ENCODE measurements at places on chromosomes 16 and 17. TPM values are rescaled to one million over a fixed set of nuclear protein-coding genes. Genes with fewer than 3 reads are reported as not detected.

DNA sequence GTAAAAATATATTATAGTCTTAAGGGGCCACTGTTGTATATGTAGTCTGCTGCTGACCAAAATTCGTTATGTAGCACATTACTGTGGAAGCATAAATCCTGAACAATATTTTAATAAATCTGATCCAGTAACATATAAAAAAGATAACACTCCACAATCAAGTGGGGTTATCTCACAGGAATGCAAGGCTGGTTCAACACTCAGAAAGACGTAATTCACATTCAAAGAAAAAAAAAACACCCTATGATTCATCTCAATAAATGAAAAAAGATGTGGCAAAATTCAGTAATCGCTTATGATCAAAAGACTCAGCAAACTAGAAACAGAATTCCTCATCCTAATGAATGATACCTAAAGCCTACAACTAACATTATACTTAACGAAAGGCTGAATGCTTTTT, 47.8 kb downstream of the CREBBP start:
- DNase-seq: no peak

GRCh38 chr16:30379158-30379783, 3.1 kb downstream of the SEPTIN1 start:
- no peak for DNase-seq

- DNase-seq: no peak
Observed at GRCh38 chr17:62925267-62925836, 40.7 kb upstream of the TANC2 start.

DNA sequence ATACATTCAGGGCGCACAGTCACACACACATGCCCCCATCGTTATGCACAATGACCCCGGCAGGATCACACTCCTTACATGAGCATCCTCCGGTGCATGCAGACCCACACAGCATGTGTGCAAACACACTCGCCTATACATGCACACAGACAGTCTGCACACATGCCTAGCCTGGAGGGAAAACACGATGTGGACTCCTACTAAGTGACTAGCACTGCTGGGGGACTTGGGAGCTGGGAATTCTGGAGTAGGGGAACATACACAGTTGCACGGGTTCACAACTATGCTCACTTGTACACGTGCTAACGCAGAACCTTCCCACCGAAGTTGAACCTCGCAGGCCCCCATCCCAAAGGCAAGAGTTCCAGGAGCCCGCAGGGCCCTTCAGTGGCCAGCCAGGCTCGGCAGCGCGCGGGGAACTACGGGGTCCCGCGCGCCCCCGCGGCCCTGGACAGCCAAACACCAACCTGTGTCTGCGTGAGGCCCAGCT, 2.0 kb downstream of the DLX3 start:
- DNase-seq: no peak

DNA sequence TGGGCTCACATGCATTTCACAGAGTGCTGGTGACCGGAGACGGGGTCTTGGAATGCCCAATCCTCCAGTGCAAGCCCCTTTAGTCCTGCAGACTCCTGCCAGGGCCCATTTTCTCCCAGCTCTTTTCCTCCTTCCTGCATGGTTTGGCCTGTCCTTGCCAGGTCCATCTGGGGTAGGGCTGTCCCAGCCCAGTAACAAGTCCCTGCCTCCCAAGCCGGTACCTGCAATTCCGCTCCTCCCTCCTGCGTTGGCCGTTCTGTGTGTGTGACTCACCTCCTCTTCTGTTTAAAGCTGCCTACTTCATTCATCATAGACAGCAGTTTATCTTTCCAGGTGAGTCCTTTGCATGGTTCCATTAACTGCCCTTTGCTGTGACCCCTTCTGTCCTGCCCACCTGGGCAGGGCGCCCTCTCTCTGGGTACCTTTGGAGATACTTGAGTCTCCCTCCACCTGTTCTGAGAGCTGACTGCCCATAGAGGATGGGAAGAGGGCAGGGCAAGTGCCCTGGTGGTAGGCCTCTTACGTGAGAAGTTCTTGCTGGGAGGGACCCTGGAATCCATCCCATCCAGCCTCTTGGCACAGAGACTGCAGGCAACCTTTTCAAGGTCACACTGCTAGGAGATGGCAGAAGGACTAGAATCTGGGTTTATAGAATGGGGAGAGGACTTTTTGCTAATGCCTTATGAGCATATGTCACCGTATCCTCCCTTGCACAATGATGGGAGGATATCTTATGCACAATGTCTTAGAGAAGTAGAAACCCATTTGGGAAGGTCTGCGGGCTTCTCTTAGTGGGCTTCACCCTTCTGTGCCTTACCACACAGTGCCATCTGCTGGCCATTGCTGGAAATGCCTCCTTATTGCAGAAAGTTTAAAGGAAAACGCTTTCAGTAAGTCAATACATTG, 29.7 kb upstream of the LGALS9 start:
- peak; percentile 73 for DNase-seq

DNA sequence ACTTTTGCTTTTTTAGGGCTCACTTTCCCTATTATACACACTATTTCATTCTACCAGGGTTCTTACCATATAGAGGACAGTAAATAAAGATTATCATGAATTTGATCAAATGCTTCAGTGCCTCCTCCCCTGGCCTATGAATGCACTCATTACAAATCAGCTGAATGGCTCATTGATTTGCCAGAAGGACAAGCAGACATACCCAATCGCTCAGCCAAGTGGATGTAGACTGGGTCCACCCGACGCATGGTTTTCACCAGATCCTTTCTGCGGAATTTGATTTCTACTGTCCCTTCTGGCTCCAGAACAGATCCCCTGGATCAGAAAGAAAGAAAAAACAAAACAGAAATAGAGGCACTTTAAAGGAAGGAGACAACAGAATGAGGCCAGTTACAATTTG, 162.6 kb downstream of the AATF start:
- no peak for DNase-seq

- DNase-seq: peak; percentile 70
Observed at GRCh38 chr17:6913608-6914443, 82.0 kb upstream of the ALOX12 start.

DNA sequence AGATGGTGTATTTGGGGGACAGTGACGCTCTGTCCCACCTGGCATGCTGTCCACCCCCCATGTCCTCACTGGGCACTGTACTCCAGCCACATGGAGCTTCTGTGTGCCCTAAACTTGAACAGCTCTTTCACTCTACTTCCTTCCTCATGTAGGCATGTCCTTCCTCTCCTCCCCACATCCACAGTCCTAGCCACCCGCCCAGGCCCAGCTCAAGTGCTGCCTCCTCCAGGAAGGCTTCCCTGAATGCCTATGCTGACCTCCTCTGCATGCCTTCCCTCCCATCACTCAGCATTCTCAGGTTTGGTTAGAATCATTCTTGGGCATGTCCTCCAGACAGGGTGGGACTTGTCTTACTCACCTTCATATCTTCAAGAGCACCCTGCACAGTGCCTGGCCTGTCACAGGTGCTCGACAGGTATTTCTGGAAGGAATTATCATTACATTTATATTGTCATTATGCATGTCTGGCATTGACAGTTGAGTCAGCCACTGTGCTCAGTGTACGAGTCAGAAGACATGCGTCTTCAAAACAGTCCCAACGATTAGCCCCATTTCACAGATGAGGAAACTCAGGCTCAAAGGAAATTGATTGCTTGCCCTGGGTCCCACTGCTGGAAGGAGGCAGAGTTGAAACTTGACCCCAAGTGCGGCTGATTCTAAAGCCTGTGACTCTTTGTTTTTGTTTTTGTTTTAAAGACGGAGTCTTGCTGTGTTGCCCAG, 42.1 kb upstream of the TOB1 start:
- DNase-seq: no peak

GRCh38 chr17:37388266-37388665, 12.5 kb downstream of the C17orf78 start:
- no peak for DNase-seq

- no peak for DNase-seq
Observed at GRCh38 chr17:79062691-79063090, 11.9 kb upstream of the ENGASE start.

GRCh38 chr17:82678265-82678891, 20.1 kb downstream of the RAB40B start:
- DNase-seq: no peak

- DNase-seq: no peak
Observed at GRCh38 chr16:80511824-80512592, 28.8 kb upstream of the DYNLRB2 start.

DNA sequence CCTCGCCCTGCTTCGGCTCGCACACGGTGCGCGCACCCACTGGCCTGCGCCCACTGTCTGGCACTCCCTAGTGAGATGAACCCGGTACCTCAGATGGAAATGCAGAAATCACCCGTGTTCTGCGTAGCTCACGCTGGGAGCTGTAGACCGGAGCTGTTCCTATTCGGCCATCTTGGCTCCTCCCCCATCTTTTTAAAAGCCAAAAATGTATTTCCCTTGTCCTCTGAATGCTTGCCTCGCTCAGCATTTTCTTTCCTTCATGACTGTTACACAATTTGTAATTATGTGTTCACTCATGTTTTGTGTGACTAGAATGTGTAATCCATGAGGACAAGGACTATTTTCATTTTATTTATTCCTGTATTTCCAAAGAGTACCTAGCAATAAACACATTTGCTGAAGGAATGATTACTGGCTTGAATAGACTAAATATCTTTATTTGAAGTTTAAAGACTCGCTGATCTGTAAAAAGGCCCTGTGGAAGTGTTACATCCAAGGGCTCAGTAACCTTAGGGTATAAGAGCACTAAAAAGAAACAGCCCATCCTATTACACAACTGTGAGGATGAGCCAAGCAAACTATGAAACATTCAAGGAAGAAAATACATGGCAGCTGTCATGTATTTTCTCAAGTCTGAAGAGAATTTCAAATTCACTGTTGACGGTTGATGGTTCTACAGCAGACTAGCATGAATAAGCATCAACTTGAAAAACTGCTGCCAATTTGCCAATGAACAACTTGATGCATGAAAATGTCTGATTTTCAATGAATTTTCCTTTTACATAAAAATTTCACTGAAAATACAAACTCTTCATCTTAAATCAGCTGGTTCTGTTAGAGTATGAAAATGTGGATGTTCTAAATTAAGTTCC, 192.6 kb downstream of the MYO1D start:
- no peak for DNase-seq

- DNase-seq: no peak
Observed at GRCh38 chr17:60947100-60947499, 269.4 kb downstream of the BCAS3 start.

GRCh38 chr16:52553322-52553721, 6.4 kb upstream of the TOX3 start:
- DNase-seq: no peak

SLC16A13 gene
- total RNA-seq: 9.9 TPM

EFNB3 gene
- total RNA-seq: 1.6 TPM

BRICD5 gene
- 7.8 TPM for total RNA-seq

SLC5A10 gene
- not detected for total RNA-seq

CMTM2 gene
- 4.0 TPM for total RNA-seq

DYNLL2 gene
- 33.8 TPM for total RNA-seq

TBKBP1 gene
- total RNA-seq: 8.3 TPM

Measured in lower lobe of right lung (tissue), 2 donors.